Stimulated activated CD8-positive, alpha-beta memory T cell treated with anti-CD3 and anti-CD28 coated beads, Interleukin-7, amount 100 ng/mL, for 1 hour (primary cell): ENCODE measurements at places on chromosomes 11 and 22.

DNA sequence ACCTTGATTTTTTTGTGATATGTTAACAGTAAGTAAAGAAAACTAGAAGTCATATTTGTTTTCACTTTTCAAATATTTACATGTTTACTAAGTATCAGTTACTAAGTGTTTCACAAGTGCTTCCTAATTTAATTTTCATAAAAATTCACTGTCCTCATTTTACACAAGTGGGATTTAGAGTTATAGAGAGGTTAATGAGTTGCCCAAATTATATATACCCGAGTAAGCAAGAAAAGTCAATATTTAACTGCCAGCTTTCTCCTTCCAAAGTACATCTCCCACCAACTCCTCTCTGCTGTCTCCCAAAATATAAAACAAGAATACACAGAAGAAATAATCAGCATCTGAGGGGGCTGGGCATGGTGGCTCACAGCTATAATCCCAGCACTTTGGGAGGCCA lies 896.7 kb upstream of the ANO3 start:
- DNase-seq: no peak

DNA sequence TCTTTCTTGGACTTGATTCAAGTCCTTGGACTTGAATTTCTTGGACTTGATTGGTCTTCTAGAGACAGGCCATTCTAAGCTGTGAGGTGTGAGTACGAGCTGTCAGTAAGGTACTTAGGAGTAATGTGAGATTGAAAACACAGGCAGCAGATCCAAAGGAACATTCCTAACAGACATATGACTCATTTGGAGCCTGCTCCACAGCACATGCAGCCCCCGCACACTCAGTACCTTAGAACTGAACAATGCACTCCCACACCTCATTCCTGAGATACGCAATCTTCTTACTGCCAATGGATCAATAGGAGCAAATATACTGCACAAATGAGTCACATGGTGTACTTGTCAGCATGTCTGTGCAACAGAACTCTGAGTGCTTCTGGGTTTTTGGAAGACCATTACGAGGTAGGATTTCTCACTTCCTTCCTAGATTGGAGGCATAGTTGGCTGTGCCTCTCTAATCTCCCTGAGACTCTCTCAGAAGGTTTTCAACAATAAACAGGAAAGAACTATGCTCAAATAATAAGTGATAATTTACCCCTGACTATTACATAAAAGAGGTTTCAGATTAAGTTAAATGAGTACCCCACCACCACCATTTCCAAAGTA lies 243.1 kb downstream of the KCNA4 start:
- DNase-seq: no peak

DNA sequence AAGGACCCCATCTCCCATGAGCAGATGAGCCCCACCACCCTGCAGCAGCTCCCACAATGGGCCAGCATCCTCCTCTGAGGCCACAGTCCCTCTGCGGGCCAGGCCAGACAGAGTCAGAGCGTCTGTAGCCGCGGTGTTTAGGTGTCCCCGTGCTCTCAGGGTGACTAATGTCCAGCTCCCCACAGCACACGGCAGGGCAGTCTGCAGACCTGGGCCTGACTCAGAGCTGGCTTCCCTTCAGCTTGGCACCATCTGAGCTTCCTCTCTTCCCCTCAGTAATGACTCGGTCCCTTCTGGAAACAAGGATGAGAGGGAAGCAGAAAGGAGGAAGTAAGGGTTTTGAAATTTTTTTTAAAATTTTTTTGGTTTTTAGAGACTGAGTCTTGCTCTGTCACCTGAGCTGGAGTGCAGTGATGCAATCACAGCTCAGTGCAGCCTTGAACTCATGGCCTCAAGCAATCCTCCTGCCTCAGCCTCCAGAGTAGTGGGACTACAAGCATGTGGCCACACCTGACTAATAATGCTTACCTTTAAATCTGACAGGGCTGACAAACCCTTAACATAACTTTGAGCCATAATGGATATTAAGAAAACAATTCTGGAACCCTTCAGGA lies 28.5 kb downstream of the LRRC74B start:
- no peak for DNase-seq

- DNase-seq: no peak
Observed at GRCh38 chr11:33899400-33900037, 7.6 kb upstream of the LMO2 start.

DNA sequence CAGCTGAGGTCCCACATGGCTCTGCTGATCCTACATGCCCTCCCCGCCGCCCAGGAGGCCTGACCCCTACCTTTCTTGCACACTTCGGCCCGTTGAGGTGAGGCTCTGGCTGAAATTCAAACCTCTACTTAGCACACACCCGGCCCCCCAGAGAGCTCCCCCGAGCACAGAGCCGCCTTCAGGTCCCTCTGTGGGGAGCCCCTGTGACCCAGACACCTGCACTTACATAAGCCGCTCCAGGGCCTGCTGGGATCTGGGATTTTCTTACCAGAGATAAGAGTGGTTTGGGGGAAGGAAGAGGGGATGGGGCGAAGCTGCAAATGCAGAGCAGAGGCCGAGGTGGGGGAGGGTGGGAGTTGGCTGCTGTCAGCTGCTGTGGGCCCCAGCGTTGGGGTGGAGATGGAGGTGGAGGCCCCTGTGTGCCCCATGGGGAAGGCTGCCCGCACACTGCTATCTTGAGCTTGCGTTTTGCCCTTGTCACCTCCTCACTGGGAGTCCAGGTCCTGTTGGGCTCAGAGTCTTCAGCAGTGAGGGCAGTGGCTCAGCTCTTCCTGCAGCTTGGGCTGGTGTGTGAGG lies 30.6 kb downstream of the CAPN1 start:
- no peak for DNase-seq

GRCh38 chr22:35192129-35192918 lies 65.0 kb upstream of the HMGXB4 start:
- DNase-seq: no peak

DNA sequence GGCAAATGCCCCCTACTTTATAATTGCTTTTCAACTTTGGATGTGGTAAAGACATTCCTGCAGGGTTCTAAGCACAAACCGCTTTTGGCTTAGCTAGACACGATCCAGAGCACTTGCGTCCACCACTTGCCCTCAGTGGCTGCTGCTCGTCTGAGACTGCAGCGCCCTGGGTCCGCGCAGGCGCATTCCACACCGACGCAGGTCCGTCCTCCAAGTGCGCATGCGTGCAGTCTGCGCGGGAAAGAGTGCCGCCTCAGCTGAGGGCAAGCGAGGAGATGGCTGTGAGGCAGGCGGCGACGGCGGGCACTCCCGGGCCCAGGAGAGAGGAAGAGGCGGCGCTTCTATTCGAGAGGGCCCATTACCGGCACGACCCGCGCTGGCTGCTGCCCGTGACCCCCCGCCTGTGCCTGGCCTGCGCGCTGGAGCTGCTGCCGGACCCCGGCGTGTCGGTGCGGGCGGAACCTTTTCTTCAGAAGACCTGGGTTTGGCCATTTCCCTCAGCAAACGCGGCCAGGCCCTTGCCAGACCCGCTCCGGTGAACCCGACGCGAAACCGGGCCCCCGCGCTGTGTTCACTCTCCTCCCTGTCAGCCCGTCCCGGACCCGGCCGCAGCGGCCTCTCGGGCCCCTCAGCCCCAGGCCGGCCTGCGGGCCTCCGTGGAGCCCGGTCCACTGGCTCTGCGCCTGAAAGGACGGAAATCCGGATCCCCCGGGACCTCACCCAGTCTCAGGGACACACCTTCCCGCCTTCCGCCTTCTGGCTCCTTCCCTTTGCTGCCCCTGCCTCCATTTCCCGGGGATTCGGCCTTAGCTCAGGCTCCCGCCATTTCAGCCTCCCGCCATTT lies at the start of gene MEI1:
MEI1 (plus strand) TSS at position 240 of the 844 bp plus-strand sequence; CDS start at position 276, 36 bp downstream.
- DNase-seq: peak; percentile 81

GRCh38 chr11:44778195-44779100 lies 51.7 kb downstream of the TSPAN18 start:
- no peak for DNase-seq

GRCh38 chr11:126871792-126872191 lies 128.8 kb downstream of the KIRREL3 start:
- DNase-seq: no peak

- DNase-seq: no peak
Observed at GRCh38 chr11:93295921-93296575, 34.5 kb upstream of the DEUP1 start.

DNA sequence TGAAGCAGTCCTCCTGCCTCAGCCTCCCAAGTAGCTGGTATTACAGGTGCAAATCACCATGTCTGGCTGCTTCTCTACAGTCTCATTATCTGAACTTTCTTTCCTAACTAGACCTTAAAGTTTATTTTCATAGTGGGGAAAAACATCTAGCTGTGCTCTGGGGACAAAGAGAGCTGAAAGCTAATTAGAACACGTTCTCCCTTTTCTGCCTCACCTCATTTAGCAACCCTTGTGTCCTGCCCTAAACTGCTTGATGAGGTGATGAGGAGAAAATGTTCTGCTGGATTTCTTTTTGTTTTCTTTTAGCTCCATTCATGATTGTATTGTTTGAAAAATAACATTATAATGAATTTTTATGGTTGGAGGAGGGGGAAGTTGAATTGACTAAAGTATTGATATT lies 84.7 kb downstream of the YAP1 start:
- no peak for DNase-seq

DNA sequence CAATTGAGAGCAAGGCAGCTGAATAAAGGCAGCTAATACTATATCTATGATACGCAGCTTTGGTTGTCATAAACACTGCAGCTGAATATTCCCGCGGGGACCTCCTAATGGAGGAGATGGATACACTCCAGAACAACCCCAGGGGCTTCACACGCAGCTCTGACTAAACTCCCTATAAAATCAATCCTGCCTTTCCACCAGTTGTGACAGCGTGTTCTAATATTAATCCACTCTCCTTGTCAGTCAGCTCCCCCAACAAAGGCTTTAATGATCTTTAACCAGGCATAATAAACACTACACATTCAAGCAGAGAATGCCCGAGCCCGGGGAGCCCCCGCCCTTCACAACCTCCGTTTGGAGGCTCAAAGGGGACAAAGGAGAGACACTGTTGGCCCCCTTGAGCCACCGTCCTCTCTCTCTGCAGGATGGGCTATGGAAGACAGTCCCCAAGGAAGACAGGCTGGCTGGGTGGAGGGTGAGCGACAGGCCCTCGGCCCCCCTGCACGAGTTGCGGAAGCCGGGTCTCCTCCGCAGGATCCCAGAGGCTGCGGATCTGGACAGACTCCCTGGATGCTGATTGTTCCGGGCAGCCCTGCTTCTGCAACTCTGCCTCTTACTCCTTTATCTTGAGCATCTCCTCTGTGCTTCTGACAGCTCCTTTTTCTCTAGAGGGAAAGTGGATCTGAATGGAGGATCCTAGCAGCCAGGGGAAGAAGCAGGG lies 565.2 kb downstream of the BUD13 start:
- no peak for DNase-seq

GRCh38 chr11:57094181-57094935 lies 87.4 kb upstream of the LRRC55 start:
- DNase-seq: no peak

DNA sequence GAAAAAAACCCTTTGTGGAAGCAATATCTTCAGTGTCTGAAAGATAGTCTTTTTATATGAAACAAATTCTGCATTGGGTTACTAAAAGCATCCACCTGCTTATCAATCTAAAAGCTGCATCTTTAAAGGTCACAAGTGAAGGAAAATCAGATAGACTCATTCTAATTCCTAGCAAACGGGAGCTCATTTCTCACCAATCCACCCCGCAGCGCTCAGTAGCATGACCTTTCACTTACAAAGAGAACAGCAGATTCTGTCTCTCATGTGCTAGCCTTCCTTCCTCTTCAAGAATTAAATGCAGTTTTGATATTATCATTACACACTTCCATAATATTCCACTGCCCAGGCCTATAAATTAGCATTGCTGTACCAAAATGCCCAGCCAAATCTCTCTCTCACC lies 212.9 kb downstream of the CADM1 start:
- DNase-seq: no peak
